ENCODE measurements at places on chromosomes 4 and X.

DNA sequence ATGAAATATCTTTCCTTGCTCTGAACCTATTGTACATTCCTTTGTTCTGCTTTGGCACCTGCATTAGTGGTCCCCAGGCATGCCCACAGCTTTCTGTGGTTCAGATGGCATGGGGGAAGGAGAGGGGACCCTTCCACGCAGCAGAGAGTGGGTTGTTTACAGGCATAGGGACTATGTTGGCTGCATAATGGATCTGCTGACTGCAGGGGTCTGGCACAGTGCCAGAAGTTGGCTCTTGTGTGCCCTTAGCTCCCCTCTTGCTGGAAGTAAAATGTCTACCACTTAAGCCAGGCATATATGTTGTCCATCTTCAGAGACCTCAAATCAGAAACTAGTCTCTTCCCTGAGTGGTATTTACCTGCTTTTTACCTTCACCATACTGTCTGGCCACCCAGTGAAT, 651.9 kb upstream of the PCDH7 start:
- DNase-seq = no peak

DNA sequence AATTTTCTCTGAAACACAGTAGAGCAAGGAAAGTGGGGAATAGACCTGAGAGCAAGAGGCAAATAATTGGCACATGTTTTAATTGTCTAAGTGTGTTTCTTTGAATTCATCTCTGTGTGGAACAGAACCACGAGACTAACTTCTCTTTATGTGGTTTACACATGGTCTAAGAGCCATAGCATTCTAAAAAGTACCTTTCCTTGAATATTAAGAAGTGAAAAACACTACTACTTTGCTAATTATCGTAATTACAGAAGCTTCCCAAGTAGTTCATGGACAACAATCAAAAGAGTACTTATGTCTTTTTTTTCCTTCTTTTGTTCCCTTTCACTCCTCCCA, 2.9 kb upstream of the CYBB start:
- no peak for DNase-seq

DNA sequence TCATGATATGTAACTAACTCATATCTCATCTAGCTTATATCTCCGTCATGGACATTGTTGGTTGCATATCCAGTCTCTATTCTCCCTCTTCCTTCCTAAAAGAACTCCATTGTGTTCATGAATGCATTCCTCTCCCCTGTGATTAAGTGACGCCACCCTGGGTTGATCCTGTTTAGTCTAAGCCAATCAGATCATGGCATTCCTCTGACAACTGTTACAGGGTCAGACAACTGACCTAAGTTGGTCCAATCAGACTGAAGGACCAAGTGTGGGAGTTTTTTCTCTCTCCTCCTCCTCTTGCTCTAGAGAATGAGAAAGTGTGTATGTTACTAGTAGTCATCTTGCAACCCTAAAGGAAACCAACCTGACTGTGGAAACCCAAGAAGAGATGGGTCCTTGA, 3.6 kb downstream of the APOO start:
- DNase-seq = no peak

DNA sequence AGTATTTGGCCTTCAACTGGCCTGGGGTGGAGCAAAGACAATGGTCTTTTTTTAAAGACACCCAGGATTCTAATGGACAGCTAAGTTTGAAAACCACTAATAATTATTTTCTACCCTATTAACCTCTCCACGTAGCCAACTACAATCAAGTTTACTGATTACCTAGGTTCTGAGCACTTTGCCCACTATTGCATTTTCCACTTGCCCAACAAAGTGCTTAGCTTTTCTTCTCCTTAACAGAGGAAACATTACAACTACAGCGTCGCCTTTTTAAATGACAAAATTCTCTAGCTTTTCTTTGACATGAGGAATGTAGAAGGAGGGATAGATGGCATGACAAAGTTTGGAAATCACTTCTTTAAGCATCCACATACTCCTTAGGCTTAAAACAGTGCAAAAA, 2.0 kb downstream of the CHIC2 start:
- no peak for DNase-seq

DNA sequence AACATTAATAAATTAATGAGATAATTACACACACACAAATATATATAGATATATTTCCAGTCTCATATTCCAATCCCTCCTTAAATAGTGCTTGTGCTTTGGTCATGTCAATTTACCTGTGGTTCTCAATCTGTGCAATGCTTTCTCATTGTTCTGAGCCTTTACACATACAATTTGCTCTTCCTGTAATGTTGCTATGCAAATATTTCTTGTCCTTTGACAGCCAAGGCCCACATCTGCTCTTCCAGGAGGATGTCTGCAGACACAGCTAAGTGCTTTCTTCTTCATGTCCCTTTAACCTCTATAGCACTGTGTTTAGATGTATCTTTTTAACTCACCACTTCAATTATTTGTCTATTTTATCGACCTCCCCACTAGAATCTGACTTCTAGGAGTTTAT, 67.3 kb upstream of the RAPGEF2 start:
- no peak for DNase-seq

GRCh38 chr4:119238068-119238722, 25.7 kb downstream of the USP53 start:
- DNase-seq = no peak

DNA sequence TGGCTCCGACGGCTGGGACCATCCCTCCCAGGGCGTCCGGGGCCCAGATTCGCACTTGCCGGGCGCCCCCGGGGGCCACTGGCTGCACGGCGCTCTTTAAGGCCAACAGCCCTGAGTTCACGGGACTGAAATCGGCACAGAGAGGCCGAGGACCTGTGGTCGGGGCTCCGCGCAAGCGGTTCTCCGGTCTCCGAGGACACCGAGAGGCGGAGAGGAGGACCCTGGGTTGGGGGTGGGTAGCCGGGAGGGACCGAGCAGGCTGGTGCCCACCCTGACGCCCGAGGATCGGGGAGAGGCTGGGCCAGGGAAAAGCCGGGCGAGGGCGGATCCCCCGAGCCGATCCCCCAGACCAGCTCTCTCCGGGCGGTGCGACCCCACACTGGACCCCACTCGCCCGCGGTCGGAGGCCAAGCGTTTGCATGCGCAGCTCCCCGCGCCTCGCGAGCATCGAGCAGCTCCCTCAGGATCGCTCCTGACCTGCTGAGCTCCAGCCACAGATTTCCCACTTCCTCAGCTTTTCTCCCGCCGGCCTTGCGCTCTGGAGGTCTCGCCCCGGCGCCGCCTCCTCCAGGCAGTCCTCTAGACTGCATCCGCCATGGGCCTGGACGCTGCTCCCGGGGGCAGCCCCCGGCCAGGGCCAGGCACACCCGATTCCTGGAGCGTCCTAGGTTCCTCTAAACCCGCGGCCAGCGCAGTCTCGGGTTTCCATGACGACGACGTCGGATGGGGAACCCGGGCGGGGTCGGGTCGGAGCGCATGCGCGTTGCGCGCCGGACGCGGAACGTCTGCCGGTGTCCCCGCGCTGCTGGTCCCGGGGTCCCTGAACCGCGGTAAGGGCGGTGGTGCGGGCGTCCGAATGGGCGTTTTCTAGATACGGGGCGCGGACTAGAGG, 17.6 kb upstream of the NAT8L start:
- peak; percentile 64 for DNase-seq

DNA sequence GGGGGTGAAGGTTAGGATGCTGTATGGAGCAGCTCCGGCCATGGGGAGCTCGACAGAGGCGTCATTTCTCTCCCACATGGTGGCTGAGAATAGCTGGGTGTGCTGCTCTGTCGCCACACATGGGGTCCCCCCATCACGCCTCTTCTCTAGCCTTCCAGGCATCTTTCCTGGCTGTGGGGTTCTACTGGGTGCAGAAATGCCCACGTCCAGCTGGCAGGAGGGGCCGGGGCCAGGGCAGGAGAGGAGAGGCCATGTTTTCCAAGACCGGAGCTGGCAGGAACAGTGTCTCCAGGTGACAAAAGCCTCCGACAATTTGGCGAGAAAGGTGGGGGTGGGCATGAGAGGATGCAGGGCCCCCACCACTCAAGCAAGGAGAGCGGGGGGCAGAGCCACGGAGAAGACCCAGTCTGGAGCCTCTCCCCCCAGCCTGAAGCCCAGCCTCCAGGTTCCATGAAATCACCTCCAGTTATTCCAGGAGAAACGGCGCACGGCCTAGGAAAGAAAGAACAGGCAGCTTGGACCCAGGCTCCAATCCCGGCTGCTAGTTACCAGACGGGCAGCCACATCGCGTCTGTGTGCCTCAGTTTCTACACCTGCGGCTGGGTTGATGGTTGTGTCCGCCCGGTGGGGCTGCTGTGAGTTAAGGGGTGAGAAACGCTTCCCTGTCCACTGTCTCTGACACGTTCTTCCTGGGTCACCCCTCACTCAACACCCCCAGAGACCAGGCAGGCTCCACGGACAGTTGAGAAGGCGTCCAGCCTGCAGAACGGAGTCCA, 27.4 kb upstream of the SPON2 start:
- no peak for DNase-seq

GRCh38 chr4:139692309-139693012, 26.8 kb downstream of the MGST2 start:
- no peak for DNase-seq

- no peak for DNase-seq
These were observed 129.3 kb downstream of the RBMX2 start for GRCh38 chrX:130531066-130531465.

DNA sequence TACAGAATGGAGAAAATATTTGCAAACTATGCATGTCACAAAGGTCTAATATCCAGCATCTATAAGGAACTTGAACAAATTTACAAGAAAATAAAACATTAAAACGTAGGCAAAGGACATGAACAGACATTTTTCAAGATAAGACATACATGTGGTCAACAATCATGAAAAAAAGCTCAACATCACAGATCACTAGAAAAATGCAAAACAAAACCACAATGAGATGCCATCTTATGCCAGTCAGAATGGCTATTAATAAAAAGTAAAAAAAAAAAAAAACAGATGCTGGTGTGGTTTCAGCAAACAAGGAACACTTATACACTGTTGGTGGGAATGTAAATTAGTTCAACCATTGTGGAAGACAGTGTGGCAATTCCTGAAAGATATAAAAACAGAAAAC, 75.8 kb upstream of the IL13RA2 start:
- no peak for DNase-seq

DNA sequence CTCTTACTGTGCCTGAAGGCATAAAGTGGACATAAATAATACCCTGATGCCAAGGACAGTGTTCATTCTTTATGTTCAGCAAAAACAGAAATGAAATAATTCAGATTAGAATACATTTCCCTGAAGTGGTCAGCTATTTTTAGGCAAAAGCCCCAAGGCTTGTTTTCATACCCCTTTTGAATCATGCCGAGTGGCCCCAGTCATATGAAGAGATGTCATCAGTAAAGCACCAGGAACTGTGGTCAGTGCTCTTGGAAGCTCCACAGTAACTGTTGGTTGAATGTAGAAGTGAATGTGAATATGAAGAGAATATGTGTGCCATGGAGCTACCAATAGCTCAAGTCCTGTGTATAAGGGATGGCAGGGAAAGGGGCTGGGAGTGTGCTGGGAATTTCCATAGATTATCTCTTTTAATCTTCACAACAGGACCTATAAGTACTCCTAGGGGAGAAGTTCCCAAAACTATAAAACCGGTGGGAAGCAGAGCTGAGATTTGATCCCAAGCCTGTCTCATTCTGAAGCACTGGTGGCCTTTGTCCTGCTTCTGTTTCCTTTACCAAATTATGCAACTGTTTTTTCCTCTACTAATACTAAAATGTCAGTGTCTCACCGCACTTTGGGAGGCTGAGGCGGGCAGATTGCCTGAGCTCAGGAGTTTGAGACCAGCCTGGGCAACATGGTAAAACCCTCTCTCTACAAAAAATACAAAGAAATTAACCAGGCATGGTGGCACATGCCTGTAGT, 52.6 kb downstream of the FNIP2 start:
- DNase-seq = no peak

- DNase-seq = no peak
These were observed 33.8 kb upstream of the GPR174 start for GRCh38 chrX:79110731-79111130.

DNA sequence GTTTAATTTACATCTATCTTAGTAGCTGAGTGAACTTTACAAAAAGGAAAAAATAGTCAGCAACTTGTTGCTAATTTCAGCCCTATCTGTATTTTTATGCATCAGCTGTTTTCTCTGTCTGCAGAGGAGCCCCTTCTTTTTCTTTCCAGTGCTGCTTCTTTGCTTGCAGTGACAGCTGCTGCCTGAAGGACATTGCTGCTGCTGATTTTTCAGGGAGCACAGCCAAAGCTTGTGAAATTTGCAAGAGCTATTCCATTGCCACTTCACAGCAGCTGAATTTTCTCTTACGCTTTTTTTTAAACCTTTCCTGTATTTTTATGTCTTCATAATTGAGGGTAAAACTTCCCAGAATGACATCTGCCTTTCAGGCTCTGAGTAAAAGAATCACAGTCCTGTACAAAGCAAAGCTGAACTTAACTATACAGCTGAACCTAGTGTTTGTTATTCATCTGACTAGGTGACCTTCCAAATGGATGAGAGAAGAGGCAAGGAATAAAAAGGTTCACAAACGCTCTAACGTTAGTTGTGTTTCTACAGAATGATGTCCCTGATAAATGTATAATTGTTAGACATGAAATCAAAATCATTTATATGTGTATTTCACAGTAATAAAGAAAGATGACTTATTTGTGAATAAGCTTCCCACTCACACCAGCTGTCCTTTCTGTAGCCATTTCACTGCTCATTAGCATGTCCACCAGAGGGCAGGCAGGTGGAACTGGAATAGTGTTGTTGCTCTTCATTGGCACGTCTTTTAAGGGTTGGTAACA, 541.4 kb downstream of the ADGRL3 start:
- DNase-seq = no peak

GRCh38 chr4:82524570-82525152, 37.1 kb downstream of the TMEM150C start:
- DNase-seq = no peak

DNA sequence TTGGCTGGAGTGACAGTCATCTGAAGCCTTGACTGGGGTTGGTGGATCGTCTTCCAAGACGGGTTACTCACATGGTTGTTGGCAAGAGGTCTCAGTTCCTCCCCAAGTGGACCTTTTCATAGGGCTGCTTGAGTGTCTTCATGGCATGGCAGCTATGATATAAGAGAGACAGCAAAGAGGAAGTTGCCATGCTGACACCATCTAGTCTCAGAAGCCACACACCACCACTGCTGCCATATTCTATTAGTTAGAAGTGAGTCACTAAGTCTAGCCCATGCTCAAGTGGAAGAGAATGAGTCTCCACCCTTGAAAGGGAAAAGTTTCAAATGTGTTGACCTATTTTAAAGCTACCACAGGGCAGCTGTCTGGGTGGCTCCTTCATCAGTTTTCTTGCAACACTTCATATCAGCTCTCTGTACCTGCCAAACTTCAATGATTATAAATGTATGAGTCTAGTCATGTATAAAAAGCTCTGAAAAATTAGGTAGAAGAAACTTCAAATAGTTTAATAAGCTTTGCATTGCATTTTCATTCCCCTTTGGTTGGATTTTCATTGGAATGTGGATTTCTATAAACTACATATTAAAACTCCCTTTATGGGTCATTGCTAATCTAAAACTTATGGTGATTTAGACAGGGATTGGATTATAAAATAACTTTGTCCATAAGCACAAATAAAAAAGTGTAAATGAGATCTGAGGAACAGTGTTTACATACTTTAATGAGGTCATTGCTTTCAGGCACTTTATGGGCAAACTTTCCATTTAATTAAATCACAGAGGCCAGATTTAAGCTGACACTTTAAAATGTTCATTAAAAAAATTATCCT, 68.0 kb upstream of the ATXN3L start:
- DNase-seq = no peak
